ENCODE measurements at places on chromosomes 1 and 21.
A peak's percentile ranks its signal among the peaks of the same experiment; 100 is the strongest.

- DNase-seq, result no peak
Measured at GRCh38 chr1:222443566-222443965, 104.3 kb downstream of the HHIPL2 start.

GRCh38 chr21:45032977-45033710 is 41.2 kb upstream of the ADARB1 start:
- no peak for DNase-seq

GRCh38 chr1:107291987-107292386 is 151.1 kb downstream of the NTNG1 start:
- no peak for DNase-seq

- peak; percentile 30 for DNase-seq
Measured at GRCh38 chr1:180241716-180242544, 11.9 kb downstream of the LHX4 start.

GRCh38 chr1:29082519-29082918 is 41.2 kb downstream of the TMEM200B start:
- DNase-seq, result no peak

GRCh38 chr1:89607156-89607555 is 25.8 kb upstream of the LRRC8C start:
- no peak for DNase-seq

DNA sequence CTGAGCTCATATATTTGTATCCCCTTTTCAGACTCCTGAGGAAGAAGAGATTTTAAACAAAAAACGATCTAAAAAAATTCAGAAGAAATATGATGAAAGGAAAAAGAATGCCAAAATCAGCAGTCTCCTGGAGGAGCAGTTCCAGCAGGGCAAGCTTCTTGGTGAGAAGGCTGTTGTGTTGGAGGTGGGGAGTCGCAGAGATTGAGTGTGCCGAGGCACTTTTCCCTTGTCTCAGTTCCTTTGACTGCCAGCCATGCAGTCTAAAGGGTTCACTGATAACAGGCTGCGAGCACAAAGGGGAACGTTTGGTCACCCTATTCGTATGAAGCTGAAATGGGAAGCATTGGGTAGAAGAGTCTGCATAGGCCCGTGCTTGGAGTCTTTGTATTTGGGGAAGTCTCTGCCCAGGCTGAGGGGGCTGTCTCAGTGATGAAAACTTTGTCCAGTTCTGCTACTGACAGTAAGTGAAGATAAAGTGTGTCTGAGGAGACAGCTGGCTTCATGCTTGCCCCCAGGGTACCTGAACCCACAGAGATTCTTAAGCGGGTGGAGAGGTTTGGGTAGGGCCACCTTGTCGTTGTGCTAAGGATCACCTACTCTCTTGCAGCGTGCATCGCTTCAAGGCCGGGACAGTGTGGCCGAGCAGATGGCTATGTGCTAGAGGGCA is 2.8 kb downstream of the RPS8 start:
- DNase-seq, result no peak
